ENCODE measurements at places on chromosomes 13 and 19. TPM values are rescaled to one million over a fixed set of nuclear protein-coding genes. Genes with fewer than 3 reads are reported as not detected.
A peak's percentile ranks its signal among the peaks of the same experiment; 100 is the strongest.

DNA sequence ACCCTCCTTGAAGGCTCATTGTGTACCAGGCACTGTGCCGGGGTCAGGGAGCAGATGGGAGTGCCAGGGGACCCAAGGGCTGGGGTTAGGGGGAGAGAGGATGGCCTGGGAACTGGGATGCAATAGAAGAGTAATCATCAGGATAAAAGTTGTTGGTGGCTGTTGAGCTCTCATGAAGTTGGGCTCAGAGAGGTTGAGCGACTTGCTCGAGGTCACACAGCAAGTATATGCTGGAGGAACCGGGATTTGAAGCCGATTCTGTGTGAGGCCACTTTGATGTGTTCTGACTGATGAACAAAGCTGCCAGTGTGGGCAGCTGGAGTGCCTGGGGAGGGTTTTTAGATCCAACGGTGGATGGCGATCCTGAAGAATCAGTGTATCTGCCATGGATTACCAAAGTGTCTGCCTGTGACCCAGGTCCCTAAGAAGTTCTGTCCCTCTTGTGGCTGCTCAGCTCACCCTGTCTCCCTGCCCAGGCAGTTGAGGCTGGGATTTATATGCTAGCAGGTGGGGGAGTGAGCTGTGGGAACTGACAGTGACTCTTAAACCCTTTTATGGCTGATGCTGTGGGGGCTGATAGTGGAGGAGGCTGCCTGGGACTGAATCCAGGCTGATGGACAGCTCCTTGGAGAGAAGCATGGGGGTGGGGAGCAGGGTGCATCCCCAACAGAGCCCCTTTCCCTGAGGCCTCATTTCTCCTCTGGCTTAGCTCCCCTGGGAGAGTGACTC, 8.3 kb downstream of the ARHGEF18 start:
- no peak for DNase-seq

- DNase-seq = no peak
Measured at GRCh38 chr13:98761126-98761985, 8.9 kb upstream of the SLC15A1 start.

DNA sequence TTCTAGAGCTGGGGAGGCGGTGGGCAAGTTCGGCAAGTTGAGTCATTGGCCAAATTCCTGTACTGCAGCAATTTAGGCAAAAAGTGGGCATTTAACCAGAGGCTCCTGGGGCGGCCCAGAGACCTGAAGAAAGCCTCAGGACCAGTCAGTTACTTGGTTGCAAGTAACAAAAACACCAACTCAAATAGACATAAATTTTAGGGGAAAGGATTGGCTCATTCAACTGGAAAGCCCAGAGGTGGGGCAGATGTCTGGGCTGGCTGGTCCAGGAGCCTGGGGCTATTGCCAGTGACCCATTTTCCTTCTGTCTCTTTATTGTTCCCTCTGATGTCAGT, 97.1 kb downstream of the SIPA1L3 start:
- no peak for DNase-seq

The PLPPR3 gene
- total RNA-seq = 5.9 TPM

GRCh38 chr13:83499286-83499685, 383.0 kb downstream of the SLITRK1 start:
- DNase-seq = no peak

The STOML3 gene
- total RNA-seq = 0.54 TPM

The CBARP gene
- total RNA-seq = 0.27 TPM

- no peak for DNase-seq
Measured at GRCh38 chr19:54606891-54607784, 13.7 kb downstream of the LILRA1 start.

DNA sequence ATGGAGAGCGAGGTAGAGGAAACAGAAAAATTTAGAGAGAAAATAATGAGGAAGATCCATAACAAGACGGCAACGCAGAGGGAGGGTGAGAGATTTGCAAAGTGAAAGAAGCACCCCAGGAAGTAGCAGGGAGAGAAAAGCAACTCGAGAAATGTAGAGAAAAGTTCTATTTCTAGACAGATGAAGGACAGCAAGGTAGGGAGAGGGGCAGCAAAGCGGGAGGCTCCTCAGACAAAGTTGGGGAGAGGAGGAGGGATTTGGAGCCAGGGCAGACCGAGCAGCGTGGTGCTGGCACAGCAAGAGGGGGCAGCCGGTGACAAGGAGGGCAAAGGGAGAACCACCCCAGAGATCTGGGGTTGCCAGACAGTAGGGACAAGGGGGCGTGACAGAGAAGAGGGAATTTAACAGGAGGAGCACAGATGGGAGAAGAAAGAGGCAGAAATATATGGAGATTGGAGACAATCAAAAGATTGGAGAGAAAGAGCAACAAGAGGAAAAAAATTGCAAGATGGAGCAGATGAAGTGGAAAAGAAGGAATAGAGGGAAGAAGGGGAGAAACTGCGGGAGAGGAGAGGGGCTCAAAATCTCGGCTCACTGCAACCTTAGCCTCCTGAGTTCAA, 989 bp downstream of the ZNF766 start:
- DNase-seq = peak; percentile 26

- DNase-seq = peak; percentile 52
Measured at GRCh38 chr13:20702530-20702914, 977 bp upstream of the IL17D start.

GRCh38 chr19:51002542-51003311, 1.3 kb upstream of the KLK8 start:
- no peak for DNase-seq

DNA sequence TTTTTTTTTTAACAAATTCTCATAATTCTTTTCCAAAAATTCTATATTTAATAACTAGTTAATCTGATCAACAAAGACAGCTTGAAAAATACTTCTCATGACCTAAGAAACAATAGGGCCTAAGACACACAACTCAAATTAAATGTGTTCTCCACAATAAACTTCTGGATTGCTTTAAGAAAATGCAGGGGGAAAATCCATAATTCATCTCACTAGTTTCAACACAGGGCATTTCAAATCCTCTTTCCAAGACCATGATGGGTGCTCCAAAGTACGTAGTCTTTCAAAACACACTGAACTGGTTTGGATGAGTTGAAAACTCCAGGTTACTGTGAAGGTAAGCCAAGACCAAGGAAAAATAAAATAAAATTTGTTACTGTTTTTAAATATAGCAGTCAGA, 62.6 kb downstream of the DCLK1 start:
- no peak for DNase-seq

The ADM5 gene
- total RNA-seq = 1.9 TPM

DNA sequence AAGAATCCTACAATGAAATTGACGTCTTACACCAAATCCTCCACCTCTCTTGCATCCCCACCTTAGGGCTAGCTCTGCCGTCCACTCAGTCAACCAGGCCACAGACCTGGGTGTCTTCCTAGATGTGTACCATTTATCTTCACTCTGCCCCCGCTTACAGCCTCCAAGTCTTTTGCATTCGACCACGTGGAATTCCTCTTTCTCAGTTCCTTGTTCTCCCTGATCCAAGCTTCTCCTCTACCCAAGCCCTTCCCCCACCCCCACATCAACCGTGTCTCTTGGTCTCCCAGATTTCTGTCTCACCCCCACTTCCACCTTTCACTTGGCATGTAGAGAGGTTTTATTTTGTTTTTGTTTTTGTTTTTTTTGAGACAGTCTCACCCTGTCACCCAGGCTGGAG, 1.2 kb upstream of the DMWD start:
- no peak for DNase-seq

The NPAS1 gene
- total RNA-seq = 1.3 TPM

DNA sequence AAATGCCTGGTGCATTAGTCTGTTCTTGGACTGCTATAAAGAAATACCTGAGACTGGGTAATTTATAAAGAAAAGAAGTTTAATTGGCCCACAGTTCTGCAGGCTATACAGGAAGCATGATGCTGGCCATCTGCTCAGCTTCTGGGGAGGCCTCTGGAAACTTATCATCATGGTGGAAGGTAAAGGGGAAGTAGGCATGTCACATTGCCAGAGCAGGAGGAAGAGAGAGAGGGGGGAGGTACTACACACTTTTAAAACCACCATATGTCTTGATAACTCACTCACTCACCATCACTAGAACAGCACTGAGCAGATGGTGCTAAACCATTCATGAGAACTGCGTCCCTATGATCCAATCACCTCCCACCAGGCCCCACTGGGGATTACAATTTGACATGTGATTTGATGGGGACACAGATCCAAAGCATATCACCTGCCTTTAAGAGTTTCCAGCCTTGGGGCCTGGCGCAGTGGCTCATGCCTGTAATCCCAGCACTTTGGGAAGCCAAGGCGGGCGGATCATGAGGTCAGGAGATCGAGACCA, 219.0 kb downstream of the KATNAL1 start:
- DNase-seq = no peak

The TMPRSS9 gene
- 8.3 TPM for total RNA-seq

- no peak for DNase-seq
Measured at GRCh38 chr19:18710996-18711751, 27.7 kb downstream of the CRTC1 start.

The IL17D gene
- total RNA-seq = 1.9 TPM

The KCTD12 gene
- total RNA-seq = 3.0 TPM

DNA sequence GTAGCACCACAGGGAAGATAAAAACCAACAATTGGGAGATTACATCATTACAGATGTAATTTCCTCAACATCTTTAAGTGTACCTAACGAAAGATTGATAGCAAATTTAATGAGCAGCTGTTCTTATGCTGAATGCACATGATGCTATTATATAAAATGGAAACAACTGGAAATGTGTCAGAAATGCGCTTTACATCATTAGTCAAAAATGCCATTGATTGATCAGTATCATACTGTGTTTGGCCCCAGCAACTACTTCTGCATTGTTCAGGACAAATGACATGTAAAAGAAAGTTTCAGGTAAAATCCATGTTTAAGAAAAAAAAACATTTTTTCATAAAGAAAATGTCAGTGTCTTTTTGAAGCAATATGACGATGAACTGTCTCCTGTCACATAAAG, 625.5 kb upstream of the MIR17HG start:
- DNase-seq = no peak

- DNase-seq = no peak
Measured at GRCh38 chr19:13622766-13623715, 116.8 kb upstream of the CACNA1A start.

DNA sequence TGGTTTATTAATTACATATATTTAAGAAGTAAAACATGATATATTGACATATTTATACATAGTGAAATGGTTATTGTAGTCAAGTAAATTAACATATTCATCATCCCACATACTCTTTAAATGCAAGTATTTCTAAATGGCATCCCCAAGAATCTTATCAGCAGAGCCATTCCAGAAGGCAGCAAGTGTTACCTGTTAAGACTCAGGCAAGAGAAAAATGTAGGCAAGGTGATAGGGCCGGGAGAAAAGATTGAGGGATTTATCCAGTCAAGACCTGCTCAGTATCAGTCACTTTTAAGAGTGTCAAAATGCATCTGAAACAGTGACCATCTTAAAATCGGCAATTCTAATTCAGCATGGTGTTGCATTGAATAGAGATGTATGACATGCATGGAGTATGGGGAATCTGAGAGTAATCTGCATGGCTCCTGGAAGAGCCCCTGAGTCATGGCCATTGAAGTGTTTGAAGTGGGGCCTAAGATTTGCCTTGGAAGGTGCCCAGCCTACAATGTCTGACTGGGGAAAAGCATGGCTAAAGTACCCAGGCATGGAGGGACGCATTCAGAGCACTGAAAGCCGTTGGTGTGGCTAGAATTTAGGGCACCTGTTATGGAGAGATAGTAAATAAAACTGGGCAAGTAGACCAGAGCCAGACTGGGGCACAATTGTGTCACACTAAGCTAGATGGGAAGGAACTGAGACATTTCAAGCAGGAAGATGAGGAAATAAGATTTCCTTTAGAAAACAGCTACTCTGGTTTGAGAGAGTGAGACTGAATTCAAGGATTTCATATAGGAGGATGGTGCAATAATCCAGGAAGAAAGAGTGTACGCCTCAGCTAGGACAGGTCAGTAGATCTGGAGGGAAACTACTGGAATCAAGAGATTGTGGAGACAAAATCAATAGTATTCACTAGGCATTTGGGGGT, 25.0 kb upstream of the C1QTNF9B start:
- DNase-seq = no peak

The SHC2 gene
- under 0.01 TPM for total RNA-seq

The FCAR gene
- 1.3 TPM for total RNA-seq

DNA sequence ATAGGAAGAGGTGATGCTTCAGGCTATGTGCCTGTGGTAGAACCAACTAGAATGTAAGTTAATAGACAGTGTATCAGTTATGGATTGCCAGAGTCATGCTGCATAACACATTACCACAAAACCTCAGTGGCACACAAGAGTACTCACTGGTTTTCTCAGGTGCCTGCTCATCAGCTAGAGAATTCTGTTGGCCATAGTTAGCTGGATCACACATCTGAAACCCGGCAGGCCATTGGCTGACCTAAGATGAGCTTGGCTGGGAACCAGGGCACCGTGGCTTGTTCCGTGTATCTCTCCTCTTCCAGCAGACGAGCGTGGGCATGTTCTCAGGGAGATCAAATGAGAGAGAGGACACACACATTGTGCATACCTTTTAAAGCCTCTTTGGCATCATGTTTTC, 76.7 kb downstream of the TEX26 start:
- no peak for DNase-seq

The TLE6 gene
- 0.27 TPM for total RNA-seq

The CABP5 gene
- not detected for total RNA-seq

- DNase-seq = no peak
Measured at GRCh38 chr19:29576046-29576606, 30.0 kb upstream of the POP4 start.

GRCh38 chr13:42066542-42066941, 18.1 kb downstream of the DGKH start:
- DNase-seq = no peak

DNA sequence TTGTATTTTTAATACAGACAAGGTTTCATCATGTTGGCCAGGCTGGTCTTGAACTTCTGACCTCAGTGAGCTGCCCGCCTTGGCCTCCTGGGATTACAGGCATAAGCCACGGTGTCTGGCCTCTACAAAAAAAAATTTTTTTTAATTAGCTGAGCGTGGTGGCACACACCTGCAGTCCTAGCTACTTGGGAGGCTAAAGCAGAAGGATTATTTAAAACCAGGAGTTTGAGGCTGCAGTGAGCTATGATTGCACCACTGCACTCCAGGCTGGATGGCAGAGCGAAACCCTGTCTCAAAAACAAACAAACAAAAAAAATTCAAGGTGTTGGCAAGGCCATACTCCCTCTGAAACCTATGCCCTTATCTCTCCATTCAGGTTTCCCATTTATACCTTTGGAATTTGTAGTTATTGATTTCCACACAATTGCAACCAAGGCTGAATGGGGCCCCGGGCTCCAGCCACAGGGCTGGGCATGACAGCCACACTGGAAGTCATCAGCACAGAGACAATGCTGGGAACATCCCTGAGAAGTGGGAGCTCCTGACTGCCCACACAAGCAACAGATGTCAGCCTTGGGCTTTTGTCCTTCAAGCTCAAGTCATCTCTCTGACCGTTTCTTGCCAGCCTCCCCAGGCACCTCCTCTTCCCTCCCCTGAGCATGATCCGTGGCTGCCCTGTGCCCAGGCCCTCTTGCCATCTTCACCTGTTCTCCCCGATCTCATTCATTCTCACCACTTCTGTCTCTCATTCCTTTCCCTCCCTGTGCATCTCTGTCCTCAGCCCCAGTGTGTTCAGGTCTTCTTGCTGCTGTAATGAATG, 27.2 kb upstream of the CALM3 start:
- DNase-seq = no peak

- no peak for DNase-seq
Measured at GRCh38 chr19:47111006-47111621, 2.5 kb downstream of the ZC3H4 start.

Data from hematopoietic multipotent progenitor cell (in vitro differentiated cells).